ENCODE measurements at places on chromosomes 5 and 9. TPM values are rescaled to one million over a fixed set of nuclear protein-coding genes. Genes with fewer than 3 reads are reported as not detected.

SEPTIN8 gene
- 21.2 TPM for total RNA-seq

CNTLN gene
- total RNA-seq = 0.60 TPM

POU5F2 gene
- total RNA-seq = 0.22 TPM

FOXD4L6 gene
- total RNA-seq = not detected

ANKRD34B gene
- total RNA-seq = not detected

GAS1 gene
- total RNA-seq = not detected

GRCh38 chr9:128201441-128202369, 1.5 kb upstream of the DNM1 start:
- no peaks in the 10 kb centered on the region for H3K36me3 ChIP-seq
- H3K4me1 ChIP-seq = peaks cover 16% of the 10 kb centered on the region
- H3K27me3 ChIP-seq = peaks cover 21% of the 10 kb centered on the region
- H3K27ac ChIP-seq = no peak overlapping the region

DNA sequence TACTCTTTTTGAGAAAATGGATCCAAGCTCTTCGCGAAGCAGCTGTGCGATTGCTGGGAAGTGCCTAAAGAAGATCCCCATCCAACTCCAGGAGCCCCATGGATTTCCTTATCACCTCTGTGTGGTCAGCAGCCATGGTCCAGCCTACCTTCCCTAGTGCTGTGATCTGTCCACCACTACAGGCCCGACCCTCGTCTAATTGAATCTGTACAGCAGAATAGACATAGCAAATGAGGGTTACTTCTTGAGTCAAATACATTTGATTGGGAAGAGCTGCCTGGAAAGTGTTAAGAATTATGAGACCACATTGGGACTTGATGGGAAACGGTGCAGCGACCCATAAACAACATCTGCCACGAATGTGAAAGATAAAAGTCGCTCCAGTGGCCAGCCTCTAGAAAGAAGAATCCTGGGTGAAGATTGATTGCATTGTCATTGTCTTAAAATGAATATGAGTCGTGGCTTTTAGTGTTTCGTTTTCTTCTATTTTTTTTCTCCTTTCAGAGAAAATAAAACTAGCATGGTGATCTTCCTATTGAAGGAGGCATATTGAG, 118.4 kb downstream of the PAM start:
- DNase-seq = no peak
- no peak overlapping the region for H3K4me3 ChIP-seq
- no peak overlapping the region for H3K27ac ChIP-seq
- H3K36me3 ChIP-seq = peaks cover 28% of the 10 kb centered on the region

- no peaks in the 10 kb centered on the region for H3K27me3 ChIP-seq
- DNase-seq = no peak
- peaks cover 10% of the 10 kb centered on the region for H3K4me1 ChIP-seq
- peak overlapping the region; percentile 86 for H3K4me3 ChIP-seq
These were observed 330 bp downstream of the TBC1D2 start for GRCh38 chr9:98255061-98255577.

DNA sequence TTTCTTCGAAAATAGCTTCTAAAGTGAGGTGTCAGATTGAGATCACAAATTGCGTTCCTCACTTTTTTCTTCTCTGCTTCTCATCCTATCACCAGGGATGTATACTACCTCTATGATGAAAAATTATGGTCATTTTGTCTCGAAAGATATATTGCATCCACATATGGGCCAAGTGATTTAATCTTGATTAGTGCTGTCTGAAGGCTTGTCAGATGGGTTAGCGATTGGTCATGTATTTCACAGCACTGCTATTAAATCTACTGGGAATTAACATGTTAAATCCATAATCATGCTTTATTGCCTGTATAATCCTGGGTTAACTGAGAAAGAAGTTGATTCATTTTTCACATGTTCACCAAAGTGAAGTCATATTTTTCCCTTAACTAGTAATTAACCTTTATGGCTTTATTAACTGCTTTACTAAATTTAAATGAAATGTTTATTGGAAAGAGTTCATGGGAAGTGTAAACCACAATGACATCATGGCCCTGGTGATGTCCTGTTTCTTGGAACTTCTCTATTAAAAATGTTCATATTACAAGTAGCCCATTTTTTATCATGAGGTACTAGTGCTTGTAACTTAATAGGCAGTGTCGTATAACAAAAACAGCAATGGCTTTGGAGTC, 193.3 kb downstream of the SMC2 start:
- no peaks in the 10 kb centered on the region for H3K27me3 ChIP-seq
- no peaks in the 10 kb centered on the region for H3K36me3 ChIP-seq
- H3K27ac ChIP-seq = no peak overlapping the region
- DNase-seq = no peak
- H3K4me1 ChIP-seq = no peaks in the 10 kb centered on the region

DNA sequence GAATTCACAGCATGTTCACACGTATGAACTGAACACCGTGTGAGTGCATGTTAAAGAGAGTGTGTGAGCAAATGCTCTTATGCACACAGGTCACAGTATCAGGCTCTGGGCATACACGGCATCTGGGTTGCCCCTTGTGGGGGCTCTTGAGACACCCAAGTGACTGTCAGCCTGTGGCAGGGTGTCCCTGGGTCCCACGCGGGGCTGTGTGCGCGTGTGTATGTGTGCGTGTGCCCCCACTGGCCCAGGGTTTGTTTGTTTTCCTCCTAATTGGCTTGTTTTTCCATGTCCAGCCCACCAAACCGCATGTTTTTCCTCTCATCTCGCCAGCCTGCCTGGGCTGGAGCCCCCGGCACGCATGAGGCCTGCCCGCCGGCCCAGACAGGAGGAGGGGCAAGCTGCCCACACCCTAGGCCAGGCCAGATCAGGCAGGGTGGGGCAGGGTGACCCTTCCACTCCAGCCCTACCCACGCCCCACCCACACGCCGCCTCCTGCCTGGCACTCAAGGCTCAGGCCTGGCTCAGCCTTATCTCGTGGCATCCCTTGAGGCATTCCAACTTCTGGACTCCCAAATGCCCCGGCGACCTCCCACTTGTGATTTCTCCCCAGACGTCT, 28.8 kb downstream of the CNTFR start:
- no peaks in the 10 kb centered on the region for H3K4me1 ChIP-seq
- no peaks in the 10 kb centered on the region for H3K36me3 ChIP-seq
- peaks cover 37% of the 10 kb centered on the region for H3K27me3 ChIP-seq
- H3K27ac ChIP-seq = no peak overlapping the region
- DNase-seq = no peak
- no peak overlapping the region for H3K4me3 ChIP-seq

GRCh38 chr5:15384176-15384575, 115.8 kb upstream of the FBXL7 start:
- H3K4me1 ChIP-seq = no peaks in the 10 kb centered on the region
- no peak for DNase-seq
- H3K27ac ChIP-seq = no peak overlapping the region
- no peaks in the 10 kb centered on the region for H3K36me3 ChIP-seq

- no peaks in the 10 kb centered on the region for H3K36me3 ChIP-seq
- no peak overlapping the region for H3K27ac ChIP-seq
- no peak for DNase-seq
- no peaks in the 10 kb centered on the region for H3K4me1 ChIP-seq
- peaks cover 10% of the 10 kb centered on the region for H3K27me3 ChIP-seq
These were observed 125.5 kb upstream of the NFIL3 start for GRCh38 chr9:91549177-91549576.

GRCh38 chr9:5999443-6000101, 15.9 kb downstream of the RANBP6 start:
- H3K4me1 ChIP-seq = peaks cover 44% of the 10 kb centered on the region
- DNase-seq = no peak
- H3K36me3 ChIP-seq = peaks cover 9% of the 10 kb centered on the region
- no peak overlapping the region for H3K4me3 ChIP-seq
- no peaks in the 10 kb centered on the region for H3K27me3 ChIP-seq
